ENCODE measurements at places on chromosomes 3 and 15.

DNA sequence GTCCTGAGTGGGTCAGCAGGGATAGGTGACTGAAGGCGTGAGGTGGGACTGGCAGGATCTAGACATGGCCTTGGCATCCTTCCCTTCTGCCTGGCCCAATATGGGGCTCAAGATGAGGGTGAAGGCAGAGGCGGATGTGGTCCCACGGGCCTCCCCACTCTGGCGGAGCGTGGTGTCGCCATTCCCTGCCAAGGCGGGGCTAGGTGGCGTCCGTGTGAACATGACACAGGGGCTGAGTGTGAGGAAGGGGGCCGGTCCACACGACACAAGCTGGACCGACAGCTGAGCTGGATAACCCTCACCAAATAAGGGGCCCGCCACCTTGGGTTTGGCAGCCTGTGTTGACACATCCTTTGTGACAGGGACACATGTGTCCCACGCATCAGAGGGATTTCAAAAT lies 43.1 kb downstream of the ZNF710 start:
- DNase-seq: peak; percentile 74

DNA sequence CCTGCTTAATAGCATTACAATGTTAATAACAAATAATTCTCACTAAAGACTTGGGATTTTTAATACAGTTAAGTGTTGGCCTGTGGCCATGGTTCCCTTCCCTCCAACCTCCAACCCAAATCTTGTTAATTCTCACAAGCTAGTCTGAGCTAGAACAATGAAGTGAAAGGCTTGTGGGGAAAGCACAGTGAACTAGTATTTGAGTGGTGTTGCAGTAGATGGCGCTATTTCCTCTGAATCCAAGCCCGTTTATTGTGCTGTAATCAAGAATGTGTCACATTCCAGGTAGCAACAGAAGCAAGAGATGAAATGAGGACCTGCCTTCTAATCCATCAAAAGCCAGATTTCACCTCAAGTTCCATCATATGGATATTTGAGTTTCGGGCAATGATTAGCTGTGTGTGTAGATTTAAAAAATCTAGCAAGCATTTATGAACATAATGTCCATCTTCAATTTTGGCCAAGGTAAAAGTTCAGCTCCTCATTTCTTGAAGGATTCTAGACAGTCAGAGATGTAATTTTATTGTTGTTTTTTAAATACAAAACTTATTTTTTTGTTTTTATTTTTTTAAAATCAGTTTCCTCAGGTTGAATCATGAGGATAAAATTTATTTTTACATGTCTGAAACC lies 160.7 kb downstream of the SQOR start:
- no peak for DNase-seq

- DNase-seq: no peak
Observed at GRCh38 chr15:92709110-92709790, 53.7 kb upstream of the FAM174B start.

DNA sequence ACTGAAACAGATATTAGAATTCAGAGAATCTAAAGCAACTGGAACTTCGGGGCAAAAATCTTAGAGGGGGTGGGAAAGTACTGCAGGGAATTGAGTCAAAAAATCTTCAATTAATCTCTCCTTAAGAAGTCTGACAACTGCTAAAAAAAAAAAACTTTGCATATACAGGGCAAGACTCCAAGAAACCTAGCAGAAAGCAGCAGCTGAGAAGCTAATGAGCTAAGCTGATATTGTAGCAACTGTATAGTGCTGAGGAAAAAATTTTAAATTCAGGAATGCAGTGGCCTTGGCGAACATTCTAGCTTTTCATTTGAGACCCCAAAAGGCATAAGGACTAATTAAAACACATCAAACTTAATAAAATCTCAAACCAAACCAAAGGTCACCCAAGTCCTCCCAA lies 113.6 kb downstream of the SCAPER start:
- no peak for DNase-seq

DNA sequence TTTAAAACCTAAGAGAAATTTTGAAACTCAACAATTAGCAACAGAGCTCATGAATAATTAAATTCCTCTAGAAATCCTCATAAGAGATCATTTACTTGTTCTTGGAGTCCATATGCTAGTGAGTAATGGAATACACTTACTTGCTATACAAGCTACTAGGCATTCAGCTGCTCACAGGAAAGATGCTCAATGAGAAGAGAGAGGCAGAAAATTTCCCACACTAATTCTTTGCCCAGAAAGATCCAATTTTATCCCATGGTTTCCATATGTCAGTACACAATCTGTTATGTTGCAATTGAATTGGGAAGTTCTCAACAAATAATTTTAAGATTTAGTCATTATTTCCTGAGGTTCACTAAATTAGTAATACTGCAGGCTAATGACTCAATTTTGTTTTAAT lies 310.4 kb downstream of the RYR3 start:
- DNase-seq: no peak

DNA sequence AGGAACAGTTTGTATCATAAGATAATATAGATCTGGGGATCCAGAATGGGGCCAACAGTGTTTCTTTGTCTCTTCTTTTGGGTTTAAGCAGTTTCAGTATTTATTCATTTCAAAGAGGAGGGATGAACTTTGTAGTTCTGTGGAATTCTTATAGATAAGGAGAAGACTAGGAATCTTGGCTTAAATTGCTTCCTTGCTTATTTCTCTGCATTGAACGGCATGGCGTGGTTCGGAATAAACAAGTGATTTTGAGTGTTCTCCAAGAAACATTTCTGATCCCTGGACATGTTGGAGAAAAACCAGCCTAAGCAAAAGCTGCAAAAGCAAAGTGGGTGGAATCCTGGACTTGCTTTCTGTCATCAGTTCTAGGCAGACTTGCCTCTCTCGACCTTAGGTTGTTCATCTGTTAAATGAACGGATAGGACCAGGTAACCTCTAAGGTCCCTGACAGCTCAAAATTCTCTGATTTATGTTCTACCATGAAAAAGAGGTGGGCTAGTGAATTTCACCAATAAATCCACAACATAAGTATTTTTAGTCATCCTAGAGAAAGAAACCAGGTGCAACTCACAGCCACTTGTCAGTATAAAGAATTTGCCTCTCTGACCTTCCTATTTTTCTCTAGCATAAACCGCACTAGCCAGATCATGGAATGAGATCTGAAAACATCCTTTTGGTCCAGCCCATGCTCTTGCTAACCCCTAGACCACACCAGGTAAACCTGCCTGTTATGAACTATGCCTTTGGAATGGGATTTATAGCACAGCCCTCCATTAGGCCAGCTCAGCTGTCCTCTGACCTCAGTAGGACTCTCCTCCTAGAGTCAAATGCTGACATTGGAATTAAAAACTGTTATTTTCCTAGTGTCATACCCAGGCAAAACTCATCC lies 78.8 kb downstream of the CLDN11 start:
- DNase-seq: no peak

GRCh38 chr3:156341831-156342416 lies 213.0 kb downstream of the SSR3 start:
- DNase-seq: no peak

GRCh38 chr3:110598847-110599490 lies 472.6 kb upstream of the NECTIN3 start:
- DNase-seq: no peak

- DNase-seq: no peak
Observed at GRCh38 chr3:28028554-28028953, 212.9 kb upstream of the CMC1 start.

DNA sequence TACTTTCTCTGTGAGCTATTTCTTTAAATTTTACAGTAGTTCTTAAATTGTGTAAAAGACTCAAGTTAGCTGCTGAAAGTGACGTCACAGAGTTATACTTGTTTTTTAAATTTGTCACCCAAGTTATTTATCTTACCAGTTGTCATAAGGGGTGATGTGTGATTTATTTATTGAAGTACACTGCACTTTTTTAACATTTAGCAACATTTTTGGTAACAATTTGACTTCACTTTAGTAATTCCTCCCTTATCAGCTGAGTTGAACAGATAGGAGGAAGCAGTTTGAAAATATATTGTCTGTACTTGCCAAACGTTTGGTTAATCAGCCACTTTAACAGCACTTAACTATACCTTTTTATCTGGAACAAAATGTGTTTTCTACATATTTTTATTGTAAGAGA lies 3.8 kb downstream of the STT3B start:
- no peak for DNase-seq

DNA sequence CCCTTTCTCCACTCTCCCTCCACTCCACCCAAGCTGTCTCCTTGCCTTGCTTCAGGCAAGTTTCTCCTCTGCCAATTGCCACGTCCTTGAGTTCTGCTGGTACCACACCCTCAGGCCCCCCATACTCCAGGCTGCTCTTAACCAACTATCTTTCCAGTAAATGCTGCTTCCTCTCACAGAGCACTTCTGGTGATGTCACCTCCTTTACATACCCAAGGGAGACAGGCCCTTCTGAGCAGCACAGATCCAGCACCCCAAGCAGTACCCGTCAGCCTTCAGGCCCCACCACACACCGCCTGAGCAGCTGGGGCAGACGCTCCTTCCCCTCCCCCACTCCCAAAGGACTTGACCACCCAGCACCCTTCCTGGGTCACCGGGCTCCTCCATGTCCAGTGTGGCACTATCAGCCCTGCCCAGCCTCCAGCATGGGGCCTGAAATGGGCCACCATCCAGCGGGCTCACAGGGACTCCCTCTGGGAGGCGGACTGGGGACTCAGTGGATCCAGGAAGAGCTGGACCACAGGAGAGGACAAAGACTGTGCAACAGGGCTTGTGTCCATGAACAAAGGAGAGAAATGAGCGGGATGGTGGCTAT lies 50.2 kb downstream of the KLF15 start:
- DNase-seq: no peak

- DNase-seq: no peak
Observed at GRCh38 chr3:11878837-11879236, 32.2 kb upstream of the TAMM41 start.

GRCh38 chr3:71355862-71356261 lies 227.7 kb downstream of the FOXP1 start:
- no peak for DNase-seq

GRCh38 chr3:11899826-11900225 lies 53.1 kb upstream of the TAMM41 start:
- DNase-seq: no peak

DNA sequence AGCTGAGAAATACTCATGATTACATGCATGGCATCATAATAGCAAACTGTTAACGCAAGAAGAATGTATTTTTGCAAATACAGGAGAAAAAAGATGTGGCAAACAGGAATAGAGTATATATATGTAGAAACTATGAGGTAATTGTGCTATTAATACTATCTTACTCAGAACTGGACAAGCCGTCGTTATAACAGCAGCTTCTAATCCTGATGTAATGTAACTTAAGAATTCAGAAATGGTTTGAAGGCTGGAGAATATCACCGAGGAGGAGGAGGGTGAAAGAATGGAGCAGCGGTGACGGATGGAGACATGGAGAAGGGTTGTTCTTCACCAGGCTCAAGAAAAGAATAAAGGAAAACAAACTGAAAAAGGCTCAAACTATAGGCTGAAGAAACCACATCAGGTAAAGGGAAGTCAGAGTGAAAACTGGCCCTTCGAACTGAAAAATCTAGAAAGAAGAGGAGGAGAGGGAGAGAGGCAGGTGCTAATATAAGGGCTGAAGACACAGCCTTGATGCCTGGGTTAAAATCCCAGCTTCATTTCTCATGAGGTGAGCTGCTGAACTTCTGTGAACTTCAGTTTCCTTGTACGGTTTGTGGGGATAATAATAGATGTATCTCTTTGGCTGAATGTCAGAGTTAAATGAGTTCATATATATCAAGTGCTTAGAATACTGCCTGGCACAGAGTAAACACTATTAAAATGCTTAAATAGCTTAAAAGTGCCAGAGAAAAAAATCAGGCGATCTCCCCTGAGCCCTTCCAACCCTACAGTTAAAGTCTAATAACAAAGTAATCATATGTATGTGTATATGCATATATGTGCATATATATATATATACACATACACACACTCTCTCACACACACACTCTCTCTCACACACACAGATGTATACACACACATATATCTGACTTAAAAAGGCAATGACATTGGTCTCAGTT lies 43.9 kb downstream of the GOLIM4 start:
- no peak for DNase-seq

DNA sequence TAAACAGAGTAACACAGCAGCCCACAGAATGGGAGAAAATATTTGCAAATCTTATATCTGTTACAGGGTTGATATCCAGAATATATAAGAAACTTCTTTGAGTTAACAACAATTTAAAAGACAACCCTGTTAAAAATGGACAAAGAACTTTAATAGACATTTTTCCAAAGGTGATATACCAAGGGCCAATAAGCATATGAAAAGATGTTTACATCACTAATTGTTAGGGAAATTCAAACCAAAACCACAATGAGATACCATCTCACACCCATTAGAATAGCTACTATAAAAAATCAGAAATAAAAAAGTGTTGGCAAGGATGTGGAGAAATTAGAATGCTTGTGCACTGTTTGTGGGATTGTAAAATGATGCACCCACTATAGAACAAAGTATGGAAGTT lies 110.8 kb downstream of the SPATA16 start:
- DNase-seq: no peak

DNA sequence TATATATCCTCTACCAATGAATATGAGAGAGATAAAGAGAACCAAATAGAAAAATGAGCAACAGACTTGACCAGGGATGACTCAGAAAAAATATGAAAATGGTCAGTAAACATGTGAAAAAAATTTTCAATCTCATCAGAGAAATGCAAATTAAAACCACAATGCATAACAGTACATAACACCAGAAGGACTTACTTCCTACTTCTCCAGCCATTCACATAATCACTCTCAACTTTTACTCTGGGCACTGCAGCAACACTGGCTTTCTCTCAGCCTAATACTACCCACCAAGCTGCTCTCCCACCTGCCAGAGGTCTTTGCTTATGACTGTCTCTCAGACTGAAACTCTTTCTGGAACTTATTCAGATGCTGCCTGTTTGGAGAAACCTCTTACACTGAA lies 49.4 kb downstream of the DPH6 start:
- no peak for DNase-seq

DNA sequence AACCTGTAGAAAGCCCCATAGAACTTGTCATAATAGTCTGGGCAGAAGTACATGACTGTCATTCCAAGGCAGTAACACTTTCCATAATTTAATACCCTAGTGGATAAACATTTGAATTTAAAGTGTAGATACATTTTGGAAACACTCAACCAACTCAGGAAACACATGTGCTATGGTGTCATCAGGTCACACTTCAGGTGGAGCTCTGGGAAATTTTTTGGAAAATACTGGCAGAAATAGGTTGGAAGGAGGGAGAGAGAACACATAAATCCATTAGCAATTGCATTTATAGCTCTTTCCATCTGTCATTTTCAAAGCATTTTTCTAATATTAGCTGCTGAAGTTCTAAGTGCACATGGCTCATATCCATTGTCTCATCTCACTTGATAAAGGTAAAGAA lies 135.7 kb downstream of the MEIS2 start:
- no peak for DNase-seq

GRCh38 chr15:82934100-82934880 lies 18.2 kb downstream of the HOMER2 start:
- DNase-seq: no peak

All from RWPE2 (cell line).